ENCODE measurements at places on chromosomes 4 and X.
A peak's percentile ranks its signal among the peaks of the same experiment; 100 is the strongest.

DNA sequence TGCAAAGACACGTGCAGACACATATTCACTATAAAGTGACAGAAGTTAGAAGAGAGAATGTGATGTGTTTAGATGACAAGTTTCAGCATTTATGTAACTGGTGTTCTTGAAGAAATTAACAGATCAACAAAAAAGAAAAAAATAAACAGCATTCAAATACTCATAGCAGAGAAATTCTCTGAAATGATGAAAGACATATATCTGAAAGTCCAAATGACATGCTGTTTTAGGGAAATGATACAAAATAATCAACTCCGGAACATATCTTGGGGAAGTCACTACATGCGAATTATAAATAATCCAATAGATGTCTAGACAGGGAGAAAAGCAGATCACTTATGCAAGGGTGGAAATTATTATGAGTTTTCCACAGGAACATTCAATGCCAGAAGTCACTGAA lies 146.0 kb downstream of the SPANXN4 start:
- no peak for DNase-seq

DNA sequence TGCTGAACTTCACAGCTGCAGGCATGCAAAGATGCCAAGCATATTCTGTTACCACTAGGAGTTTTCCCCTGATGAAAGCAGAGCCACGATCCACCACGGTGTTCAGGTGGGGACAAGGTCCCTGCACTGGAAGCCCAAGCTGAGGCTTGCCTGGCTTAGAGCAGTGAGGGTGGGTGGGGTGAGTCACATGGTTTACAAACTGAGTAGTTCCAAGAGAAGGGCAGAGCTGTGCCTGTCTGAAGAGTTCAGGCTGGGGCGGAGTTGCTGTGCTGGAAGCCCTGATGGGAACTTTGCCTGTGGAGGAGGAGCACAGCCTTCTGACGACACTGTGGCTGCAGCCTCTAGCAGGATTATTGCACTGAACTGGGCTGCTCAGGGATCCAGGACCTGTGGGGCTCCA lies 45.5 kb downstream of the FAM9B start:
- no peak for DNase-seq

- no peak for DNase-seq
Observed at GRCh38 chr4:118155516-118155915, 121.2 kb downstream of the NDST3 start.

- no peak for DNase-seq
Observed at GRCh38 chr4:5710065-5710960, 688 bp upstream of the EVC start.

- no peak for DNase-seq
Observed at GRCh38 chr4:182679533-182679932, 237.7 kb downstream of the DCTD start.

DNA sequence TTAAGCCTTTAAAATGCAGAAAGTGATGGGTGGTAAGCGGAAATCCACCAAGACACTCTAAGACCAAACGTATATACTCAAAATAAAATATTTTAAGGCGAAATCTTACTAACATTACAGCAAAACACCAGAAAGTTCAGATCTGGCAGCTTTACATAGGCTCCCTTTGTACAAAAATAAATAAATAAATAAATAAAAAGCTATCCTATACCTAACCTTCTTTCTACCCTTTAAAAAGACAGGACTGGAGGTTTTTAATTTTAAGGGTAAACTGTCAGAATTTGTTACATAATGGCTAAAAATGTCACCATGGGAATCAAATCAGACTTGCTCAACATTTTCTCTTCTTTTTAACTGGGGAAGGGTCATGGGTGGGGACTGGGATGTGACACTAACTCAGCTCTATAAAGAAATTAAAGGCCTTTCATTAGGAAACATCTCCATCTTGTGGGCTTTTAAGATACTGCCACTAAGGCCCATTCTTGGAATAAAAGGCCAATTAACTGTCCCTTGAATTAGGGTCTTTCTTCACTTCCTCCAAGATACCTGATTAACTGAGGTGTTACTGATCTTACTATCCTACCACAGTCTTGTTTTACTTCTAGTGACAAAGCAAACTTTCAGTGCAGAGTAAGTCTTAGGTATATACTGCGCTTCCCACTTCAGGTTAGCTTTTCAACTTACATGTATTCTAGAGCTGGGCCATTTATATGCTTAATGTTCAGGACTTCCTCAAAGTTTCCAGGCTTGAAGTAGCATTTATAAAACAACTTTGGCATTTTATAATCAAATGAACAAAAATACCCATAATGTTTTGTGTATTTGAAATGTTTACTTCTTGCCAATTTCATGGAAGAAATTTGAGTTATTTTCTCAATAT lies 13.3 kb downstream of the HNRNPD start:
- DNase-seq = peak; percentile 46

DNA sequence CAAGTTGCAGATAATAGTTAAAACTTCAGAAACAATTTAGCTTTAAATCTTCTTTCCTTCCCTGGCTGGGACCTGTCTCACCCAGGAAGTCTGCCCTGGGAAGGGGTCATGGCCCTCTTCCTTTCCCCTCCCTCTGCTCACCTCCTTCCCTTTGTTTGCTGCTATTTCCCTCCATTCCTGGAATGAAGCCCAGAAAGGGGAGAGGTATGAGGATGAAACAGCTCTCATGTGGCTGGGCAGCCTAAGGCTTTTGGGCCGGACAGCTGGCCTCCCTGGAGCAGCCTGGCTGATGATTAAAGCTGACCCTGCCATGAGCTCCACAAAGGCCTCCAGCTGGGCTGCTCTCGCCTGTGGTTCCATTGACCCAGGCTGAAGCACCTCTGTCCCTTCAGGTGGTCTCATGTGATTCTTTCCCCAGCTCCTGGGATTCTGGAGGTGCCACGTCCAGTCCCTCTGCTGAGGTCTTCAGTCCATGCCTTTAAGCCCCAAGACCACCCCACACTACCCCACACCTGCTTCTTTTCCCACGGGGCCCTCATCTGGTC lies 202.1 kb downstream of the PTTG2 start:
- no peak for DNase-seq

DNA sequence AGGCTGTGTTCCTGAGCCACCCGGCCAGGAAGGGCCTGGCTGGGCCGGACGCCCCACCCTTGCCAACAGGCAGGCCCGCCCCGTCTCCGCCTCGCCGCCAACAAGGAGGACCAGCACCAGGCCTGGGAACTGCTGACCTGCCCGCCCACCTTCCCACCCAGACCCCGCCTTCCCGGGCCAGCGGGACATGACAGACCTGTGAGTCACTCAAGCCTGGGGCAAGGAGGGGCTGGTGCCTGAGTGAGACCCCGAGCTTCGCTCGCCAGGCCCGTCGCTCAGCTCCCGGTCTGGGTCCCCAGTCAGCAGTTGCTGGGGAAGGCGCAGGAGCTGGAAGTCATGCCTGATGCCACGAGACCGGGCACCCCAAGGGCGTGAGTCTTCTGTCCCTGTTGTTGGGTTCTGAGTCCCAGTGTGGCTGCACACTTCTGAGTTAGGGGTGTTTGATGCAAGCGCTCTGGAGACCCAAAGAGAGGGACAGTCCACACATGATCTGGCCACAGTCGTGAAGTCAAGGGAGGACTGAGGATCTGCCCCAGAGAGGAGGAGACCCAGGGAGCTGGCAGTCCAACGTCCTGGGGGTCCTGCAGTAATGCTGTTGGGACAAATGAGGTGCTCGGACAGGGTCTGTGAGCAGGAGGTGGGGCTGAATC lies at the start of gene DNASE1L1:
TSS of gene DNASE1L1 (minus strand) at position 33 of the 650 bp plus-strand sequence. CDS start 3,686 bp downstream, outside the sequence.
- no peak for DNase-seq

- DNase-seq = no peak
Observed at GRCh38 chrX:107677501-107677901, 49.2 kb downstream of the PRPS1 start.

DNA sequence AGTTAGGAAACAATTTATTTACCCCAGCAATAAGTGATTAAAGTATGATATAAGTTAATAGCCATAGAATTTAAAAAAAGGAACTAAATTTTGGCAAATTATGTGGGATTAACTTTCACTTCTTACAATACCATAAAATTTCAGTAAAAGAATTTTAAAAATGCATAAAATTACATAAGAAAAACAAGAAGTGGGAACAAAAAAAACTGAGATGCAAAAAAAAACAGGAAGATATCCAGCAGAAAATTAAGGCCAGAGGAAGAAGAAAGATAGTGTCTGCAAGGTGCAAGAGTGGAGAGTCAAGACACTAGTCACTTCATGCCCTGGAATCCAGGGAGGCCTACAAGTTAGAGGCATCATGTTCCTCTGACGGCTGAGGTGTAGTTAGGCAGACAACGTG lies 184.2 kb downstream of the GASK1B start:
- DNase-seq = no peak

GRCh38 chr4:187814737-187815465 lies 180.7 kb upstream of the ZFP42 start:
- no peak for DNase-seq

DNA sequence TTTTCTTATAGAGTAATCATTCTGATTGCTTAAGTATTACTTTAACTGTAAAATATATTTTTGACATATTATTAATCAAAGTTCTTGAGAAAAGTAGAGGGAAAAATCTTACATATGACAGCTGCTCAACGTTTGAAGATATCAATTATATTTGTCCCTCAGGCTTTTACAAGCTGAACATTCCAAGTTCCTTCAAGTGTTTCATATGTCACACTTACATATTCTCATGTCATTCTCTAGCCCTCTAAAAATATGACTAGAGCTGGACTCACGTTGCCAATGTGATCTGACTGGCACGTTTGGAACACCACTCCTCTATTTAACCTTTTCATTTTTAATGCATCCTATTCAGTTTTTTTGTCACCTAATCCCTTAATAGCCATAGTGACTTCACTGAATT lies 492.9 kb downstream of the PCDH18 start:
- DNase-seq = no peak

- DNase-seq = peak; percentile 39
Observed at GRCh38 chrX:53682885-53683555, 3.5 kb downstream of the HUWE1 start.

- DNase-seq = no peak
Observed at GRCh38 chr4:79585834-79586233, 177.8 kb upstream of the GK2 start.

DNA sequence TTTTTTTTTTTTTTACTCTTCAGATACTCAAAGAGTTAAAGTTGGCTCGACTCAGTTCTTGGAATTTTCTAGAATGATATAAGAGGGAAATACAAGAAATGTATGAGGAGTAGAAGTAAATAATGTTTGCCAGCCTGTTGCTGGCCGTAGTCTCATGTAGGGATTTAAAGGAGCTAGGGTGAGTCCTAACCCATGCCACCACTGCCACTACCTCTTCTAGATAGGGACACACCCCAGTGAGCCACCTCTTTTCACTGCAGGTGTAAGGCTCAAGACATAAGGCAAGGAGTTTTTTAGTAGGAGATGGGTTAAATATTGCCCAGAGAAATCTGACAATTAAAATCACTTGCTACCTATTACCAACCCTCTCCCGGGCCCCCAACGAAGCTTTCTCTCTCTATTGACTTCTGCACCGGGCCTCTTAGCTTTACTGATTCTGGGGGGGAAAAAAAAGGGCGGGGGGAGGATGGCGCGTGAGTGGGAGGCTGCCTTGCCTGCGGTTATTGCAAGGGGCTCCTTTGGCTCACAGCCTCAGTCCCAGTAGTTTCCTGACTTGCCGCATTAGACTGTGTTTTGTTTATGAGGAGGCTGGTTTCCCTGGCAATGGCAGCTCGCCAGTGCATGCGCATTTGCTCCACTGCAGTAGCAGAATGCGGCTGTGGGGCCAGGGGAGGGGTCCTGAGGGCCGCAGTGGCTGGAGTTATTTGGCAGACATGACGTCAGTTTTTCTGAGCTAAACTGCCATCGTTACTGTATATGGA lies 3.0 kb downstream of the LINC00632 start:
- DNase-seq = peak; percentile 39

GRCh38 chr4:160493206-160493605 lies 1390.3 kb downstream of the RAPGEF2 start:
- no peak for DNase-seq

- DNase-seq = no peak
Observed at GRCh38 chrX:17685026-17685425, 52.3 kb upstream of the SCML1 start.

DNA sequence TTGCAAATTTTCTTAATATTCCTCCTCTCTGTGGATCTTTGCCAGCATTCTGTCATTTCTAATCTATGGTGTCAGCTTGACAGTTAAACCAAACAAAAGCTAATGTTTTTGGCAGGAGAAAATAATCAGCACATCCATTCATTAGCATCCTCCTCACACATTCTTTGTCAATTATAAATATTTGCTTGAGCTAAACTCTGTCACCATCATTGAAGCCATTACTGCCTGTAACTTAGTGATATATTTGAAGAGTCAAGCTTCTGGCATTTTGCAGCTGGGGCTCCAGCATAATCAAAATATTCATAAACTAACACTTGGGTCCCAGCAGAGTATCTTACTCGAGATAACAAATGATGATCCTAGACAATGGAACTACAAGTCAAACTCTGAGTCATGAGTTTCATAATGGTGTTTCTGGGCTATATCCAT lies 126.1 kb downstream of the EIF4E start:
- DNase-seq = no peak

DNA sequence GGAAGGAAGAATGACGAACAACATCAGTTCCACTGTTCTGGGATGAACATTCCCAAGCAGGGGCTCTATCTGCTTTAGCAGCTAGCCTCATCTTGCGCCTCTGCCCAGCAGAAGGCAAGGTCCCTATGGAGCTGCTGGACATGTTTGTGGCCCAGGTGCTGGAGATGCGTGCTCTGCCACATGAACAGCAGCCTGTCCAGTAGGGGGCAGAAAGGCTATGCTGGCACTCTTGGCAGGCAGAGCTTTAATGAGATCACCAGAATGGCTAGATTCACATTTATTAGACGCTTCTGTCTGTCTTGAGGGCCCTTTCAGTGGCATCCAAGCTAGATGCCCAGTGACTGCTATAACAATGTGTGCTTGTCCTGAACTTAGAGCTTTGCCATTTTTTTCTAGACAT lies 1826.0 kb downstream of the STIM2 start:
- peak; percentile 80 for DNase-seq

GRCh38 chr4:123166023-123166422 lies 230.6 kb upstream of the SPRY1 start:
- DNase-seq = no peak

- no peak for DNase-seq
Observed at GRCh38 chr4:7412554-7412912, 22.2 kb downstream of the PSAPL1 start.

DNA sequence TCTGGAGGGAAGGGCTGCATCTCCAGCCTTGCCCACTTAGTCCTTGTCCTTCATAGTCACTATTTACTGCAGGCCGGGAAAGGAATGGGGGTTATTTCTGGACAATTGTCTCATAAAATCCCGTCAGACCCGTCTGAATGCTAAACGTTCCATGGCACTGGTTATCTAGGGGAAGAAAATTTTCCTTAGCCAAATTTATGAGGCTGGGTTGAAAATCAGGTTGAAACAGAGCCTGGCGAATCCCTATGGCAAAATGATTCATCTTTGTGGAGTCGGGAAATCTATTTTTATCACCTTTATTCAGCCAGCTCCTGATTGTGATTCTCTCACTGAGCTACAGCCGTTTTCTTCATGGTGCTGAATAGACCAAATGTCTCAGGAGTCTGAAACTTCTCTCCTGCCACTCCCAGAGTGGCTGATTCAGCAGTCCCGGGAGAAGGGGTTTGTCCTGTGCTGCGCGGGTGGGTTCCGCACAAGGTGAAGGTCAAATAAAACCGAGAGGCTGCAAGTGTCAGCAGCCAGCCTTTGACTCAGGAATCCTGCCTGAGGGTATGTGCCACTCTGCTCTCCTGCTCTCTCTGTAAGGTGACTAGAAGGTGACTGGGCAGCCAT lies 1.0 kb downstream of the LIMCH1 start:
- no peak for DNase-seq
